ENCODE measurements at places on chromosomes 4 and X.

- no peak for DNase-seq
Observed at GRCh38 chr4:84611531-84611930, 28.6 kb downstream of the CDS1 start.

DNA sequence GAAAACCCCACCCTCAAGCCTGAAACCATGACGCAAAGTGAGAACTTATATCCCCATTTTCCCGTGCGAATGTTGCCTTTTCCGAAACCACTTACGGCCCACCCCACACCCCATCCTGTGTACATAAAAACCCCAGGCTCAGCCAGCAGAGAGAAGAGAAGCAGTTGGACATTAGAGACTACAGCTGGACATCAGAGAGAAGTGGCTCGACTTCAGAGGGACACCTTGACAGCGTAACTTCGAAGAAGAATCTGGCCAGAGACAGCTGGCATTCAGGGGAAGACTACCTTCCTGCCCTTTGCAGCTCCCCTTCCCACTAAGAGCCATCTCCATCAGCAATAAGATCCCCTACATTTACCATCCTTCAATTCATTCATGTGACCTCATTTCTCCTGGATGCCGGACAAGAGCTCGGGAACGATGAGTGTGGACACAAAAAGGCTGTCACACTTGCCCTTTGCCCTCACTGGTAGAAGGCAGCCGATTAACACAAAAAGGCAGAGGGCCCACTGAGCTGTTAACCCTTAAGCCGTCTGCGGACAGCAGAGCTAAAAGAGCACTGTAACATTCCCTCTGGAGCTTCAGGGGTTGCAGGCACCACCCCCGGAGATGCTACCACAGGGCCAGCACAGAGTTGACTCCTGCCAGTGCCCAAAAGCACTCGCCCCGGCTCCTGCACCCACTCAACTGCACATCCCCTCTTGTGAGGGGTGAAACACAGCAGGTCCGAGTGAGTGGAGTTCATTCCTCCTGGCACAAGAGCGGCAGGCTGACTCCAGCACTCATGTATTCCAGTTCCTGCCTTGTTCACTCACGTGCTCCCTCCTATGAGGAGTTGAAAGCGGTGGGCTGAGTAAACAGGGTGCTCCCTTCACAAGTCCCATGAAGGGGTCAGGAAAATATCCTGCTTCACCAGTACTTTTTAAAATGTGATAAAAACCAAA, 7.5 kb downstream of the CHM start:
- no peak for DNase-seq

GRCh38 chr4:122224348-122224747, 72.2 kb downstream of the BLTP1 start:
- DNase-seq: peak; percentile 28

DNA sequence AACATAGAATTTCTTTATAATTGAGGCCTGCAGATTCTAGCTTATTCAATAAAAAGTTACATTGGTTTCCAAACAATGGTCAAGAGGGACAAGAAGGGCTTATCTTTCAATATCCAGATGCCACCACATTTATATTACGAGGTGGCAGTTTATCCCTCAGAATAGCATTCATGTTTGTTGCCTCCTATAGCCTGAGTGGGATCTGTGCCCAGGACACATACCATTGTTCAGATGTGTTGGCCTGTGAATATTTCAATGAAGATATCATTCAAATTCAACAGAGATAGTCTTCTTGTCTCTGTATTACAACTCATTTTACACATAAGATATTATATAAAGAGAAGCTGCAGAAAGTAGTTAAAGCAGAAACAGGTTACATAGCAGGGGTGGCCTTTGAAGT, 20.5 kb downstream of the GLRB start:
- DNase-seq: no peak

GRCh38 chr4:151169223-151169622, 69.8 kb downstream of the RPS3A start:
- no peak for DNase-seq

DNA sequence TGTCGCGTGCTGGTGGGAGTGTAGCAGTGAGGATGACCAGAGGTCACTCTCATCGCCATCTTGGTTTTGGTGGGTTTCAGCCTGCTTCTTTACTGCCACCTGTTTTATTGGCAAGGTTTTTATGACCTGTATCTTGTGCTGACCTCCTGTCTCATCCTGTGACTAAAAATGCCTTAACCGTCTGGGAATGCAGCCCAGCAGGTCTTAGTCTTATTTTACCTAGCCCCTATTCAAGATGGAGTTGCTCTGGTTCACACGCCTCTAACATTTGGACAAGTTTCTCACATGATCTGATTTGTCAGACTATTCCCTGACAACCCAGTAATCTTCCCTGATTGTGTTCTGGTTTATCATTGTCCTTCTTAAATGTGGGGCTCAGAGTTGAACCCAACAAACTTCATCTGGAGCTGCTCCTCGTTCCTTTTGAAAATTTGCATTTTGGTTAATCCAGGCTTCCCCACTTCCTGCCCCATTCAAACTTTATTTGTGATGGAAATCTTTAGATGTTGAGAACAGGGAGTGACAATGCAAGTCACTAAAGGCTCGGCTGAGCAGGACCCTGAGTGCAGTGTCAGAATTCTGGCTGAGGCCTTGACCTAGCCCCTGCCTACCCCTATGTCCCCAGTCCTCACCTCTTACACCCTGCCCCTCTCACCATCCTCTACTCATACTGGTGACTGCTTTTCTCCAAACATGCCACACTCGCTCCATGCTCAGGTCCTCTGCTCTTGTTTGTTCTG, 226.8 kb downstream of the STIM2 start:
- DNase-seq: no peak

GRCh38 chr4:143559757-143560147, 46.2 kb downstream of the SMARCA5 start:
- no peak for DNase-seq

GRCh38 chr4:108742451-108743420, 20.1 kb downstream of the ETNPPL start:
- no peak for DNase-seq

GRCh38 chr4:28287831-28288233, 1427.2 kb downstream of the STIM2 start:
- no peak for DNase-seq

DNA sequence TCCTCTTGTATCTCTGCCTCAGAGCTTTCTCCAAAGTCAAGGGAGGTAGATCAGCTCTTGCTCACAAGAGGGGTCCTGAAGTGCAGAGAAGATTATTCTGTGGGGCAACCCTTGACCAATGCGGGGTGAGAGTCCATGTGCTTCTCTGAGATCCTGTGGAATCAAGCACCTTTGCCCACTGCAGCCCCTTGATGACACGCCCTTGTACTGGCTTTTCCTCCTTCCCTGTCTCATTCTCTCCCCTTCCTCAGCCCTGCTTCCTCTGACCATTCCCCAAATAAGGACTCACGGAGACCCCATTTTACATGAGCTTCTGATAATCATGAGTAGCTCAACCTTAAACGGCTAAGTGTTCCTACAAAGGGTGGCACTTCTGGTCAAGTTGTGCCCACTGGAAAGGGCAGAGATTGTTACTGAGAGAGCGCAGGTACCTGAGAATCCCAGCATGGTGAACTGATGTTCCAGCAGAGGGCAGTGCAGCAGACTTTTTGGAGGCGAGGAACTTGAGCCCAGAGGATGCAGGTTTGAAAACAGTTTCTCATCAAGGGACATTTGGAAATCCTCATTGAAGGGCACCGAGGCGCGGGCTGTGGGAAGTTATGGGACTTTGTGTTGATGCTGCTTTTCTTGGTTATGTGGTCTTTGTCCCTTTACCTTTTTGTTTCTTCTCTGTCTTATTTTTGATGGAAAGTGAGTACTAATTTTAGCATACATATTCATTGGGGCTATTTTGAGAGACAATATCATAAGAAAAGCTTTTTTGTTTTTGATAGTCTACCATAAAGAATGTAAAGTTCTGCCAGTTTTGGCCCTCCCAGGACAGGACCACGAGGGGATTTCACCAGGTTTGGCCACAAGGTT, 201.3 kb downstream of the RBM46 start:
- DNase-seq: peak; percentile 22

DNA sequence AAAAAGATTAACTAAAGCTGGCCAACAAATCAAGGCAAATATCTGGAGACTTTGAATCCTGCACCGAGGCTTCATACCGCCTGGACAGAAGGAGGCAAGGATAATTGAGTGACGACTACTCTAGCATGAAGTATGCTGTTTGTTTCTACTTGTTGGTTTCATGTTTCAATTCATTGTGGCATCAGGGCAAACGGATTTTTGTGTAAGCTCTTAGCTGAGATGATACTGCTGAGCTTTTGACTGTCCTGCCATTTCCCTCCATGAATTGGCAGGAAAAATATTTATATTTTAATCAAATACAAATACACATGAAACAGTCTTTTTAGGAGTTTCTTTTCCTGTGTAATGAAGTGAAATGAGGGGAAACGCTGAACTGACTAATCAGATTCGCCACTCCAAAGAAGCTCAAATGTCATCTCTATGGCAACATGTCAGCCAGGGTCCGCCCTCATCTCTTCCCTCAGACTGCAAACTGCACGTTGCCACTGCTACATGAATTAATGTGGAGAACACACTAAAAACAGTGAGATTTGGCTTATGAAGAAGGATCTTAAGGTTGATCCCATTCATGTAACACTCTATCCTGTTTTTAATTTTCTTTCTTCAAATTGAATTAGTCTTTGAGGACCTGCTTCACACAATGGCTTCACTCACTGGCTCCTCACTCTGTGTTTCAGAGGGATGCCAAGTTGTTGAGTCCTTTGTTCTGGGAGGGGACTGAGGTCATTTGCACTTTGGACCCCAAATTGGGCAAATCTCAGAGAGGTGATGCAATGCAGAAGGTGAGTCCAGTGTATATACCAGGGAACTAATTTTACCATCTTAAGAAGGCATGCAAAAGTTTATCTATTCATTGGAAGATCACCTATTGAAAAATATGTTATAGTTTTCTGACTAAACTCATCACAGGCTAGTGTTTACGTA, 149.6 kb upstream of the MID1 start:
- DNase-seq: no peak

DNA sequence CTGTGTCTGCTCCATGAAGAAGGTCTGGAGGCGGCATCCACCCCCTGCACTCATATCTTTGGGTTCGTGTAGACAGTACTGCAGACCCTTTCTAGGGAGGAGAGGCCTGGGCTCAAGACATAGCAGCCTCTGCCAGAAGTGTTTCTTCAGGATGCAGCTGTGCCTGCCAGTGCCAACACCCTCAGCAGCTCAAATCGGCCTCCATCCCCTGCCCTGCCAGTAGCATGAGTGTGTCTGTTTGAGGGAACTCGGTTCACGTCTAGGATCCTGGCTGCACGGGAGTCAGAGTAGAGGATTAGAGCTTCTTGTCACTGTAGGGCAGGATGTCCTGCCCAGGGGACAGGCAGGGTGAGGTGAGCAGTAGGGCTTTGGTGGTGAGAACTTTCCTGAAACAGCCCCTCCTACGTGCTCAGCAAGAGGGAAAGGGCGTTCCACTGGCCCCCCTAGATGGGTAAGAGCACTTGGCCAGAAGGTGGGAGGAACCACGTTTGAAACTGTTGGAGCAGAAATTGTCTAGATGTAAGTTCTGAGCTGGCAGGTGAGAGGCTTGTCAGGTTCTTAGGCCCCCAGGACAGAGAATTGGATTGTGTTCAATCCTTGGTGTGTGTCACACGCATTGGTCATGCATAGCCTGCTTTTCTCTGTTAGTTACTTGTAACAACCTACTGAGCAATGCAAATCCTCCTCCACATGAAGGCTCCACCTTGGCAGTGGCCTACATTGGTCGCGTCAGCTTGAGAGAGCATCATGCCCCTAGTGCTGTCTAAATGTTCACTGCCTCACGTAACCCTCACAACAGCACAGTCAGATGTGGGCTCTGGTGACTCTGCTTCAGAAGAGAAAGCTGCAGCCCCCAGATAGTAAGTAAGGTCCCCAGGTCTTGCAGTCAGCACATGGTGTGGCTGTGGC, 25.8 kb upstream of the FAM193A start:
- DNase-seq: no peak

GRCh38 chr4:173246719-173247118, 78.1 kb downstream of the GALNT7 start:
- DNase-seq: no peak

DNA sequence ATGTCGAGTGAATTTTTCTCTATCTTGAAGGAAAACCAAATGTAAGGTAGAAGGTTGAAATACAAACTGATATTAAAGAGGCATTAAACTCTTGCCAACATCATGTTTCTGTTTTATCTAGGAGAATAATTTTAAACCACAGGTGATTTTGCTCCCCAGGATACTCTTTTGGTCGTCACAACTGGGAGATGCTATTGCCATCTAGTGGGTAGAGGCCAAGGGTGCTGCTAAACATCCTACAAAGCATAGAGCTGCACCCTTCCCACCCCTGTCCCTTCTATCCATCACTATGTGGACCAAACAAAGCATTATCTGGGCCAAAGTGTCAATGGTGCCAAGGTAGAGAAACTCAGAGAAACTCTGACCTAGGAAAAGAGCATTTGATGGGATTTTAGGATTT, 154.6 kb upstream of the MAGEB2 start:
- DNase-seq: no peak

- no peak for DNase-seq
Observed at GRCh38 chr4:85409251-85409650, 65.7 kb upstream of the ARHGAP24 start.

DNA sequence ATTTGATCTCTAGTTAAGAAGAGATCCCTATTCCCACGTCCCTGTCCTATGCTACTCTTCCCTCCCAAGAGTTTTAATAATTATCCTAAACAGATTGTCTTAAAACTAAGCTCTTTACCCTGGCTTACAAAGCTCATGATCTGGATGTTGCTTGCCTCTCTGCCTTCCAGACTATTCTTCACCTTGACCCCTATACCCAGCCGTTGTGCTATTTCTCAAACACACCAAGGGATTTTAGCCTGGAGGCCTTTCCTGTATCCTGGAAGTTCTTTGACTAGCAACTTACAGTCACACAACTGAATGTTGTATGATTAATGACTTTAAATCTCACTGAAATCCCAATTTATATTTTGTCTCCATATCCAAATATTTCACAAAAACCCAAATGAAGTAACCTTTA, 314.9 kb downstream of the ADGRL3 start:
- DNase-seq: no peak
